ENCODE measurements at places on chromosomes 13 and 19.

GRCh38 chr19:19224852-19225494 is 13.2 kb downstream of the NCAN start:
- DNase-seq: peak; percentile 87

DNA sequence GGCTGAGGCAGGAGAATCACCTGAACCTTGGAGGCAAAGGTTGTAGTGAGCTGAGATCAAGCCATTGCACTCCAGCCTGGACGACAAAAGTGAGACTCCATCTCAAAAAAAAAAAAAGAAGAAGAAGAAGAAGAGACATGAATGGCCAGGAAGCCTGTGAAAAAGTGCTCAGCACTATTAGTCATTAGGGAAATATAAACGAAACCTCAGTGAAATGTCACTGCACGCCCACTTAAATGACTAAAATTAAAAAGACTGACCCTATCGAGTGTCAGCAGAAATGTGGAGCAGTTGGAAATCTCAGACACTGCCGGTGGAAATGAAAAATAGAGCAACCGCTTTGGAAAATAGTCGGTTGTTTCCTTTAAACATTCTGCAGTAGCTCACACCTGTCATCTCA is 5.5 kb upstream of the TYROBP start:
- no peak for DNase-seq

DNA sequence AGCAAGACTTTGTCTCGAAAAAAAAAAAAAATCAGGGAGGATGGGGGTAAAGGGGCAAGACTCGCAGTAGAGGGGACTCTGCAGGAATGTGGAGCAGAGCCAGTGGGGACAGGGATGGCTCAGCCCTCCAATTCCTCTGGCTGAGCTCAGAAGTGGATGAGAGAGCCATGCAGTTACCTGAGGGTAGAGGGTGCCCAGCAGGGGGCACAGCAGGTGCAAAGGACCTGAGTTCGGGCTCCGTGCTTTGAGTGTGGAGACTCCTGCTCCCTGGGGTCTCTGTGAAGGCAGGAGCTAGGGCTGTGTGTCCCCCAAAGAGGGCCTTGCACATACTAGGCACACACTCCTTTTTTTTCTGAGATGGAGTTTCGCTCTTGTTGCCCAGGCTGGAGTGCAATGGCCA is 7.7 kb downstream of the DOCK6 start:
- DNase-seq: peak; percentile 16

DNA sequence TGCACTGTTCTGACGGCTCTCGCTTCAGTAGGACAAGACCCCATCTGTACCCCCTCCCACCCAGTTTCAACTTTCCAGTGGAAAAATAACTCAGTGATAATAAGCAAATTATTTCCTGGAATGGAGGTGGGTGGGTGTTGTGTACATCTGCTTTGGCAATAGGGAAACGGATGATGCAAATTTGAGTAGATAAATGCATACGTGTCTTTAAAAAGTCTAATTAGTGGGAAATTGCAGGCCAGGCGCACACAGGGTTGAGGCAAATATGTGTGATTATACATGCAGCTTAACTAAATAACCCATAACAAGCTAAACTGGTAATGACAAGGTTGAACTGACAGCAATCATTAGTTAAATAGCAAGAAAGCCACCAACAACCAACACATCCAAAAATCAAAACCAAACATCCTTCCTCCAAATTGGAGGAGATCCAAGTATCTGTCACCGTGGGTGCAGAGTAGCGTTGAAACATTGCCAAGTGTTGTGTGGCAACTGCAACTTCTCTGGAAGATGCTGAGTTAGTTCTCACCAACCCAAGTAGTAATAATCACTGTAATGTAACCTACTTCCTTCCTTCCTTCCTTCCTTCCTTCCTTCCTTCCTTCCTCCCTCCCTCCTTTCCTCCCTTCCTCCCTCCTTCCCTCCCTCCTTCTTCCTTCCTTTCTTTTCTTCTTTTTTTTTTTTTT is 54.6 kb downstream of the TRPM4 start:
- DNase-seq: no peak

DNA sequence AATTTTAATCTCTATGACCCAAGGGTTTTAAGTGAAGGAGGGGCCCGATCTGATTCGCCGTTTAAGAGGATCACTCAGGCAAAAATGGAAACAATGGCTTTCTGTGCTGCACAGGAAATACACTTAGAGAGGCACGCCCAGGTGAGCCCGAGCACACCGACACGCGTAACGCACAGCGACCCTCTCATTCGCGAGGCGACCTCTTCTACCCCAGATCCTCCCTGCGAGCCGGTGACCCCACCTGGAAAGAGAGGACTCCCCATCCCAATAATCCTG is 216 bp downstream of the SH2D3A start:
- DNase-seq: no peak

GRCh38 chr13:49225223-49226042 is 5.3 kb downstream of the MLNR start:
- no peak for DNase-seq

DNA sequence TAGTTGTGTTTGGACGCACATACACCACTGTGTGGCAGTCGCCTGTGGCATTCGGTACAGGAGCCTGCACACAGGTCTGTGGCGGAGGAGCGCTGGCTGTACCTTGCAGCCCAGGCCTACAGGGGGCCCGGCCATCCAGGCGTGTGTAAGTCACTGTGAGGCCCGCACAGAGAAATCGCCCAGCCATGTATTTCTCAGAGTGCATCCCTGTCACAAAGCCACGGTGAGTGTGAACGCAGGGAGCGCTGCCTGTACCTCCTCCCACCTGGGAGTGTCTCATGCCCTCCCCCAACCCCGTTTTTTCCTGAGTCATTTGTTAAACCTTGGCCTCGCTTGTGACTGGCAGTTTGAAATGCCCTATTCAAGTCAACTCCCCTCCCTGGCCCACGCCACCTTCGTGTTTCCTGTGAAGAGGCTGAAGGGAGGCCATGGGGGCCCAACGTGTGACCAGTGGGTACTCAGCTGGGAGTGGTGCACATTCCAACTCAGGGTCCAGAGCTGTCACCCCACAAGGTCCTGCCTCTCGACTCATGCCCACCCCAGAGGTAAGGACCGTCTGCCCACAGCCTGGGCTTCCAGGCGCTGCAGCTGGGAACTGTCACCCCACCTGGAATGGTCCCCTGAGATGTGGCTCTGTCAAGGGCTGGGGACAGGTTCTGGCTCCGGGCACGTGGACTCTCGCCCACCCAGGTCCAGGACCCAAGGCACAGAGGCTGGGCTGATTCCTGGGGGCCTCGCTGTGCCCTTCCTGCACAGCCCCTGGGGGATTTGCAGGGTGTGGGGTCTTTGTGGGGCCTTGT is 11.6 kb upstream of the RASA3 start:
- peak; percentile 76 for DNase-seq

DNA sequence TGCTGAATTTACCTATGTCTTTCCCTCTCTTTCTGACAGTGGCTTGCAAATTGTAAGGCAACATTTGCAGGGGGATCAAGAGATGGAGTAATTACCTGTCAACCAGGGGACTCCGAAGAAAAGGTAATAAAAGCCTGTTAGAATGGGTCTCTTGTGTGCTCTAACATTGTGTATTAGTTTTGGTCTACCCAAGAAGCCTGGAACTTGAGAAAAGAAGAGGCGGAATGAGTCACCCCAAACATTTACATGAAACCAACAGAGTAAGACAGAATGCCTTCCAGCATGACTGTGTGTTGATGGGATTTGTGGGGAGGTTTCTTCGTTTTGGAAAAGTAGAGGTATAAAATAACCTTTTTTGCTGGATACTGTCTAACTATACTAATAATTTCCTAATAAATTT is 36.7 kb downstream of the ZAR1L start:
- no peak for DNase-seq

DNA sequence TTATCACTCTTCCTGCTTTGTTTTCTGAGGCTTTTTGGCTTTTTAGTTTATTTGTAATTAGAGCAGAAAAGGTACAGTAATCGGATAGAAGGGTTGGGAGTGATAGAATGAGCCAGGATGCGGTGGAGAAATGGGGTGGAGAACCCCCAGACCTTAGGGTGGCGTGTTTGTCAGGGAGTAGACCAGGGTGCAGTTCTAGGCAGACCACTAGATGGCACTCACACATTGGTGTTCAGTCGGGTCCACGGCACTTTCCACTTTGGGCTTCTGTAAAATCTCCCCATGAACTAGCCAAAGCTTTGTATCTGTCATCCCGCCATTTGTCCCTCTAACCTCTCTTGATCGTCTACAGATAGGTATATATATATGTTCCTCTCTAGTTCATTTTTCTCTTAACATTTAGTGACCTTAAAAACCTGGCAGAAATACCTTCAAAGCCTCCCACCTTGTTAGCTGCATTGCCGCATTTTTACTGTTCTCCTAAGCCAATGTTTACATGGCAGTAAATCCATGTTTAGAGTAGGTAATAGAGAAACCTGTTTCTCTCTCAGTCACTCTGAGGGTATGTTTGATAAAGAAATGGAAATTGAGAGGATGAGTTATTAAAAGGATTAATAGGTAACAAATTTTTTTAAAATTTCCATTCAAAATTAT is 154.9 kb downstream of the TM9SF2 start:
- DNase-seq: peak; percentile 91

DNA sequence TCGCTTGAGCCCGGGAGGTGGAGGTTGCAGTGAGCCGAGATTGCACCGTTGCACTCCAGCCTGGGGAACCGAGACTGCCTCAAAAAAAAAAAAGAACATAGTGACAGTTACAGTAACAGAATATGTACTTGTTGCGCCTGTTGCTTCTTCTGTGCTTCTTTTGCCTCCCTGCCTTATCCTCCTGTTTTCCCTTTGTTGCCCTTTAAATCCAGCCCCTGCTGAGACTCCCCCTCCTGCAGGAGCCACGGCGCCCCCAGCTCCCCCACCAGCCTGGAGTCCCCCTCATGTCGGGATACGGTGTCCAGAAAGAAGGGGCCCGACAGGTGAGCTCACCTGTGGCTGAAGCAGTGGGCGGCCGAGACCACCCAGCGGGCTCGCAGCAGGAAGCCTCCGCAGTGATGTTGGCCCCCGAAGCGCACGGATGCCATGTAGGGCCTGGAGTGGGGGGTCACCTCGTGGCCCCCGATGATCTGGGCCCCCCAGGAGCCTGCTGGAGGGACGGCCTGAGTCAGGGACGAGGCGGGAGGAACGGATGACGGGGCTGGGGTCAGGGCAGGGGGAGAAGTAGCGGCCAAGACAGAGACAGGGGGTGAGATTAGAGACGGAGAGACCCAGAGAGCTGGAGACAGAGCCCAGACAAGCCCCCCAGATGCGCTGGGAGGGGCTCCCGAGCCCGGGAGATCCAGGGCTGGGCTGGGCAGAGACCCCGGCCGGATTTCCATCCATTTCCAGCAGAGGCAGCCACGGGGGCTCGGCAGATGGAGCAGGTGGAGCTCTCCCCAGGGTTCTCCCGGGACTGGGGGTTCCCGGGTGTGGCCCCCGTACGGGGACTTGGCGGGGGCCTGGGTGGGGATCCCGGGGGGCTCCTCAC is 536 bp downstream of the PRSS57 start:
- no peak for DNase-seq

GRCh38 chr19:10699650-10700335 is 1.4 kb upstream of the QTRT1 start:
- DNase-seq: peak; percentile 87

GRCh38 chr13:32660227-32660626 is 74.0 kb downstream of the PDS5B start:
- no peak for DNase-seq

DNA sequence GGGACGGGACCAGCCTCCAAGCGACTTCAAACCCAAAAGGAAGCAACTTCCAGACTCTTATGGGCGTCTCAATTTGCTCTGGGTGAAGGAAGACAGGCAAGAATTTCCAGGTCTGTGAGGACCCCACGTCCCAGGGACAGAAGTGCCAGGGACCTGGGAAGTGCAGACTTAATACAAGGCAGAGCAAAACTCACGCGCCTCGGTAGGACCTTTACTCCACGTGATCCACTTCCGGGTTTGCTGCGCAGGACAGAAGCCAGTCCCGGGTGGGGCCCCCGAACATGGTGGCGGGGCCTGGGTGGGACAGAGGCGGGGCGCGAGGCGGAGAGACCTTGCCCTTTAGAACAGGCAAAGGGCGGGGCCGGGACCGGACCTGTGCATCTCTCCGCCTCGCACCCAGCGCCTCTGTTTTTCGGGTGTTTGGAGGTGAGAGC is 9.3 kb downstream of the ZNF611 start:
- no peak for DNase-seq

GRCh38 chr13:109235901-109236300 is 550.5 kb downstream of the IRS2 start:
- no peak for DNase-seq

DNA sequence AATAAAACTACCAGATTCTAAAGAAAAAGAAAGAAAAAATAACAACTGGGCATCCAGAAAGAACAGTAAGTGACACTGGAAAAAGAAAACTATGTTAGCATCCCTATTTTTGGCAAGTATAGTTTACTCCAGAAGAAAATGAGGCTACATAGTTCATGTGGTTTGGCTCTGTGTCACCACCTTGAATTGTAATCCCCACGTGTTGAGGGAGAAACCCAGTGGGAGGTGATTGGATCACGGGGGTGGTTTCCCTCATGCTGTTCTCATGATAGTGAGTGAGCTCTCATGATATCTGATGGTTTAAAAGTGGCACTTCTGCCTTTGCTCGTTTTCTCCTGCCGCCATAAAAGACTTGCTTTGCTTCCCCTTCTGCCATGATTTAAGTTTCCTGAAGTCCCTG is 76.9 kb downstream of the ITGBL1 start:
- peak; percentile 35 for DNase-seq

DNA sequence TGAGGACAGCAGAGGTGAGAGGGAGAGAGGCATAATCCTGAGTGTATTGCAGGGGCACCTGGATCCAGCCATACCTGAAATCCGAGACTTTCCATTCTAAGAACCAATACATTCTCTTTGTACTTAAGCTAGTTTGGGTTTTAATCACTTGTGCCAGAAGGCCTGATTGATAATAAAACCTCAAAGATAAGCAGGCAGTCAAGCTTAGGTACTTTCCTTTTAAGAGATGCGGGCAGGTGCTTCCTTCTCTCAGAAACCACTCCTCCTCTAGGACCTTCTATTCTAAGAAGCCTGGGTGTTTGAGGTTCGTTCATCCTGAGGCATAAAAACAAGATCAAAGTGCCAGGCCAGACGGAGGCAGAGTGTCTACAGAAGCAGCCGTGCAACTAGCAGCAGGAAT is 22.2 kb downstream of the FAM187B start:
- peak; percentile 55 for DNase-seq

All from activated CD4-positive, alpha-beta T cell treated with anti-CD3 and anti-CD28 coated beads for 36 hours (primary cell).